ENCODE measurements at places on chromosomes 4 and X. TPM values are rescaled to one million over a fixed set of nuclear protein-coding genes. Genes with fewer than 3 reads are reported as not detected.

The ENAM gene
- not detected for total RNA-seq

The PLAC8 gene
- total RNA-seq, result not detected

The BEND2 gene
- total RNA-seq, result not detected

The TXK gene
- total RNA-seq, result not detected

The PPID gene
- 20.8 TPM for total RNA-seq

DNA sequence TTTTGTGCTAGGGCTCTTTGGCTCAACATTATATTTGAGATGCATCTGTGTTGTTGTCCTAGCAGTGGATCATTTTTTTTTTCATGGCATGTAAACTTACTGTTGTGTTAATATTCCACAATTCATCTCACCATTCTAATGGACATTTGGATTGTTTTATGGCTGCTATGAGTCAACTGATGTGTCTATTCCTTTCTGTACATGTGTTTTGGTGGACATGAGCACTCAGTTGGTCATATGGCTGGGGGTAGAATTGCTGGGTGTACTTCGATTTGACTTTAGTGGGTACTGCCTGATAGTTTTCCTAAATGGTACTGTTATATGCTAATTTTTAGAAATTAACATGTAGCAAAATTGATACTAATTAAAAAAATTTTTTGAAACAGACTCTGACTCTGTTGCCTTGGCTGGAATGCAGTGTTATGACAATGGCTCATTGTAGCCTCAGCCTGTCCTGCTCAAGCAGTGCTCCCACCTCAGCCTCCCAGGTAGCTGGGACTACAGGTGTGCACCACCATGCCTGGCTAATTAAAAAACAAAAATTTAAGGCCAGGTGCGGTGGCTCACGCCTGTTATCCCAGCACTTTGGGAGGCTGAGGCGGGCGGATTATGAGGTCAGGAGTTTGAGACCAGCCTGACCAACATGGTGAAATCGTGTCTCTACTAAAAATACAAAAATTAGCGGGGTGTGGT is 9.0 kb downstream of the FAM193A start:
- H3K36me3 ChIP-seq, result no peaks in the 10 kb centered on the region
- H3K4me1 ChIP-seq, result peaks cover 12% of the 10 kb centered on the region
- H3K27ac ChIP-seq, result no peak overlapping the region
- H3K4me3 ChIP-seq, result no peak overlapping the region
- no peaks in the 10 kb centered on the region for H3K27me3 ChIP-seq

GRCh38 chrX:131752493-131753198 is 208.8 kb downstream of the OR13H1 start:
- no peaks in the 10 kb centered on the region for H3K27me3 ChIP-seq
- peaks cover 4% of the 10 kb centered on the region for H3K36me3 ChIP-seq
- no peak for DNase-seq
- H3K27ac ChIP-seq, result no peak overlapping the region

- no peak overlapping the region for H3K27ac ChIP-seq
- H3K27me3 ChIP-seq, result peaks cover 2% of the 10 kb centered on the region
- peaks cover 1% of the 10 kb centered on the region for H3K36me3 ChIP-seq
- no peak for DNase-seq
- peaks cover 37% of the 10 kb centered on the region for H3K4me1 ChIP-seq
These were observed 310.3 kb upstream of the SLIT2 start for GRCh38 chr4:19941434-19941833.

- DNase-seq, result no peak
- no peaks in the 10 kb centered on the region for H3K27me3 ChIP-seq
- no peaks in the 10 kb centered on the region for H3K36me3 ChIP-seq
- peak overlapping the region; percentile 84 for H3K4me3 ChIP-seq
- peak overlapping the region; percentile 62 for H3K27ac ChIP-seq
These were observed 626 bp downstream of the JADE3 start for GRCh38 chrX:46912603-46913491.

GRCh38 chrX:21487832-21488231 is 113.6 kb downstream of the CNKSR2 start:
- no peaks in the 10 kb centered on the region for H3K36me3 ChIP-seq
- H3K4me3 ChIP-seq, result no peak overlapping the region
- peaks cover 5% of the 10 kb centered on the region for H3K4me1 ChIP-seq
- H3K27me3 ChIP-seq, result no peaks in the 10 kb centered on the region
- H3K27ac ChIP-seq, result no peak overlapping the region

- no peaks in the 10 kb centered on the region for H3K36me3 ChIP-seq
- H3K4me1 ChIP-seq, result no peaks in the 10 kb centered on the region
- H3K27ac ChIP-seq, result no peak overlapping the region
These were observed 441.7 kb upstream of the RASGEF1B start for GRCh38 chr4:81913427-81913879.

DNA sequence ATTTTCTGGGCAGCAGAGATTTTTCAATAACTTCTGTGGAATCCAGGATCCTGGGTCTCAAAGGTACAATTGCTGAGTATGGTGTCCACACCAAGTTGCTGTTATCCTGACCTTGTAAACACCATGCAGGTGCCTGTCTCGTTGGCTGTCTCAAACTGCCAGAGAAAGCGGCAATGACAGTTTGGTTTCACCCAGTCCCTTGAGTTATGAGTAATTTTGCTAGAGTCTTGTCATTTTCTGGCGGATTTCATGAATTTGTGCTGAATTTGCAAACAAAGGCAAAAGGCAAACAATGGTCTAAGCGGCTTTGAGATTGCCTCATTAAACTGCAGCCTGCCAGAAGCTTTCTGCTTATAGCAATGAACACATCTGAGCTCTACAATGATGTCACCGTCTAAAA is 847.9 kb downstream of the RAB28 start:
- no peak overlapping the region for H3K4me3 ChIP-seq
- peaks cover 13% of the 10 kb centered on the region for H3K27me3 ChIP-seq
- no peaks in the 10 kb centered on the region for H3K4me1 ChIP-seq
- no peak for DNase-seq
- H3K36me3 ChIP-seq, result no peaks in the 10 kb centered on the region
- H3K27ac ChIP-seq, result no peak overlapping the region

GRCh38 chr4:41257257-41257901 is 651 bp downstream of the UCHL1 start:
- H3K27ac ChIP-seq, result peak overlapping the region; percentile 77
- peak; percentile 94 for DNase-seq
- peaks cover 20% of the 10 kb centered on the region for H3K36me3 ChIP-seq

DNA sequence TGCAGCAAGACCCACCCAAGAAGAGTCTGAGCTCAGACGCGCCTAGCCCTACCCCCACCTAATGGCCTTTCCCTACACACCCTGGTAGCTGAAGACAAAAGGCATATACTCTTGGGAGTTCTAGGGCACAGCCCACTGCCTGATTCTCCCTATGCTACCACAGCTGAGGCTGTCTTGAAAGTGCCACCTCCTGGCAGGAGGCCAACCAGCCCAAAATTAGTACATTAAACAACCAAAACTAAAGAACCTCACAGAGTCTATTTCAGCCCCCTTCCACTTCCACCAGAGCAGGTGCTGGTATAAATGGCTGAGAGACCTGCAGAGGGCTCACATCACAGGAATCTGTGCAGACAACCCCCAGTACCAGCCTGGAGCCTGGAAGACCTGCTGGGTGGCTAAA is 119.1 kb downstream of the HMGN5 start:
- no peak overlapping the region for H3K27ac ChIP-seq
- no peaks in the 10 kb centered on the region for H3K36me3 ChIP-seq
- DNase-seq, result peak; percentile 48
- no peaks in the 10 kb centered on the region for H3K27me3 ChIP-seq
- H3K4me3 ChIP-seq, result no peak overlapping the region

GRCh38 chr4:581753-582361 is 5.8 kb upstream of the TMEM271 start:
- H3K4me3 ChIP-seq, result no peak overlapping the region
- peaks cover 12% of the 10 kb centered on the region for H3K4me1 ChIP-seq
- H3K27me3 ChIP-seq, result peaks cover 45% of the 10 kb centered on the region
- H3K36me3 ChIP-seq, result no peaks in the 10 kb centered on the region

DNA sequence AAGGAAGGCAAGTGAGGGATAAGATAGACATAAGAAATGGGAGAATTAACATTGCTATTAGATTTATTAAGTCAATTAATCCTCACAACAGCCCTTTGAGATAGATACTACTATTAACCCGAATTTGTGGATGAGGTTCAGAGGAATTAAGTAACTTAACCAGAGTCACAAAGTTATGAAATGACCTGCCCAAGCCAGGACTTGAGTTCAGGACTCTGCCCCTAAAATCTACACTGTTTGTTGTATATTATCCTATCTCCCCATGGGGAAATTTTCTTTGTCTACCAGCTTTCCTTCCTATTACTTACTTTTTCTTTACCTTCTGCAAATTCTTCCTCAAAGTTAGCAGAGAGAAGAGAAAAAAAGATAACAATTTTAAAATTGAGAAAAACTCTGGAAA is 33.4 kb upstream of the UBQLN2 start:
- no peak for DNase-seq
- no peaks in the 10 kb centered on the region for H3K27me3 ChIP-seq
- H3K4me1 ChIP-seq, result no peaks in the 10 kb centered on the region
- no peak overlapping the region for H3K27ac ChIP-seq

DNA sequence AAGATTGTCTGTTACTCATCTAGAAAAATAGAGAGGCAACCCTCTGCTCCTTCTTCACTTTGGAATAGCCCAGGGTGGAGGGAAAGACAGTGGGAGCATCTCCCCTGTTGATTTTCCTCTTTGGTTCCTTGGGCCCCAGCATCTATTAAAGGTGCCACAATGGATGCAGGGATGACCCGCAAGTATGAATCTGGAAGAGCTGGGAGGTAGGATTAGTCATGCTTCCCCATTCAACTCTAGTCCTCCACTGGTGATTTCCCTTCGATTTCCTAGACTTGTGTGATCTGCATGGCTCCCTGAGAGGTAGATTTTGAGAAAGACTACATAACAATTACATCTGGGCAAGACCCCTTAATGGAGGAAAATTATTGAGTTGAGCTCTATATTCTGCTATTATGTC is 127.8 kb downstream of the MAGEE1 start:
- no peaks in the 10 kb centered on the region for H3K27me3 ChIP-seq
- H3K4me3 ChIP-seq, result no peak overlapping the region
- H3K36me3 ChIP-seq, result peaks cover 3% of the 10 kb centered on the region
- H3K4me1 ChIP-seq, result no peaks in the 10 kb centered on the region
- DNase-seq, result no peak

DNA sequence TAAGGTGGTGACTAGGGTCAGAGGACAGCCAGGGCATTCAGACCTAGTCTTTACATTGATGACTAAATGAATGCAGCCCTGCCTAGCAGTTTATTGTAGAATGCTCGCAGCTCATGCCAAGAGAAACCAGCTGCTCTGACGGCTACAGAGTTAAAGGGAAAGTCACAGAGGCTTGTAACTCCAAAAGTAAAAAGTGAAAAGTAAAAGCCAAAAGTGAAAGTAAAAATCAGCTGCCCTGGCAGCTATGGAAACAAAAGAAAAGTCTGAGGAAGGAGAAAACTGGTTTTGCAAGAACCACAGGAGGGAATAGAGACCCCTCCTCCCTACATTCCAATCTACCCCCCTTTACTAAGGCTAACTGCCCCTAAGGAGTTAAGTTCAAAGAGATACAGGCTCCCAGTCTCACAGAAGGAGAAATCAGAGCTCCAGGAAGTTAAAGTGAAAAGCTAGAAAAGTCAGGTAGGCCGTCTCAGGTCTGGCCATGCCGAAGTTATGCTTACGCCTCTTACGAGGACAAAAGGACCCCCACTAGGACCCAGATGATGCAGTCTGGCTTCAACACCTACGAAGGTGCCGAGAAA is 6.0 kb downstream of the GAGE10 start:
- no peaks in the 10 kb centered on the region for H3K27me3 ChIP-seq
- peaks cover 16% of the 10 kb centered on the region for H3K4me1 ChIP-seq
- no peaks in the 10 kb centered on the region for H3K36me3 ChIP-seq
- H3K27ac ChIP-seq, result peak overlapping the region; percentile 63
- DNase-seq, result no peak
- peak overlapping the region; percentile 59 for H3K4me3 ChIP-seq

GRCh38 chr4:55547918-55548317 is 1.2 kb upstream of the CLOCK start:
- peaks cover 49% of the 10 kb centered on the region for H3K4me1 ChIP-seq
- no peaks in the 10 kb centered on the region for H3K36me3 ChIP-seq
- peak overlapping the region; percentile 98 for H3K27ac ChIP-seq
- no peak for DNase-seq
- peak overlapping the region; percentile 99 for H3K4me3 ChIP-seq

- DNase-seq, result no peak
- H3K27ac ChIP-seq, result peak overlapping the region; percentile 95
- peaks cover 18% of the 10 kb centered on the region for H3K36me3 ChIP-seq
- H3K4me3 ChIP-seq, result peak overlapping the region; percentile 17
- H3K27me3 ChIP-seq, result no peaks in the 10 kb centered on the region
- peaks cover 80% of the 10 kb centered on the region for H3K4me1 ChIP-seq
These were observed 132.2 kb downstream of the AFAP1 start for GRCh38 chr4:7807351-7807921.

DNA sequence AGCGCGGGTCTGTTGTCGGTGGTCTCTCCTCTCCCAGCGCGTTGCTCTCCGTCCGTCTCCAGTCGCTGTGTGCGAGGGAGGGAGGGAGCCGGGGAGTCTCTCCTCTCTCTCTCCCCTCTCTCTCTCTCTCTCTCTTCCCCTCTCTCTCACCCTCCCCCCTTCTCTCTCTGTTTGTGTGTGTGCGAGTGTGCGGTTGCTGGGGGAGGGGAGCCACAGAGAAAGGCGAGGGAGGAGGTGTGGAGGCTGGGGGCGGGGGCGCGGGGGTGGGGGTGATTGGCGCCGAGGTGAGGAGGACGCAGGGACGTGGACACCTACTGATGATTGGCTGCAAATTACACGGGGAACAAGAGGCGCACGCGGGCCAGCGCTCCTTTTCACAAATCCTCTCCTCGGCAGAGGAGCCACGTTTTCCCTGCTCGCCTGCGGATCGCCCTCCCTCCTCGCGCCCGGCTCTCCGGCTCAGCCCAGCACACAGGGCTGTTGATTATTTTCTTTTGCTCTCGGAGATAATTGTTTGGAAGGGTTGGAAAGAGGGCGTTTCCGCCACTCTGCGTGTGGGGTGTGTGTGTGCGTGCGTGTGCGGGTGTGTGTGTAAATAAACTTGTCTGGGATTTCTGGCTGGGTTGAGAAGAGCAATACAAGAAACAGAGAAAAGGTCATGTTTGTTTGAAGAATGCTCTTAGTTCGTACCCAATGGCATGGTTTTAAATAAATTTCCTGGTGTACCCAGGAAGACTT is at the start of gene CXXC4:
Gene CXXC4 (minus strand): TSS at position 73 of the 738 bp plus-strand sequence. CDS start 3,092 bp downstream, outside the sequence.
- no peak within 1 kb of the TSS for H3K27ac ChIP-seq
- DNase-seq, result peak; percentile 57
- peaks cover 38% of the 10 kb centered on the region for H3K27me3 ChIP-seq
- H3K4me1 ChIP-seq, result peaks cover 27% of the 10 kb centered on the region

DNA sequence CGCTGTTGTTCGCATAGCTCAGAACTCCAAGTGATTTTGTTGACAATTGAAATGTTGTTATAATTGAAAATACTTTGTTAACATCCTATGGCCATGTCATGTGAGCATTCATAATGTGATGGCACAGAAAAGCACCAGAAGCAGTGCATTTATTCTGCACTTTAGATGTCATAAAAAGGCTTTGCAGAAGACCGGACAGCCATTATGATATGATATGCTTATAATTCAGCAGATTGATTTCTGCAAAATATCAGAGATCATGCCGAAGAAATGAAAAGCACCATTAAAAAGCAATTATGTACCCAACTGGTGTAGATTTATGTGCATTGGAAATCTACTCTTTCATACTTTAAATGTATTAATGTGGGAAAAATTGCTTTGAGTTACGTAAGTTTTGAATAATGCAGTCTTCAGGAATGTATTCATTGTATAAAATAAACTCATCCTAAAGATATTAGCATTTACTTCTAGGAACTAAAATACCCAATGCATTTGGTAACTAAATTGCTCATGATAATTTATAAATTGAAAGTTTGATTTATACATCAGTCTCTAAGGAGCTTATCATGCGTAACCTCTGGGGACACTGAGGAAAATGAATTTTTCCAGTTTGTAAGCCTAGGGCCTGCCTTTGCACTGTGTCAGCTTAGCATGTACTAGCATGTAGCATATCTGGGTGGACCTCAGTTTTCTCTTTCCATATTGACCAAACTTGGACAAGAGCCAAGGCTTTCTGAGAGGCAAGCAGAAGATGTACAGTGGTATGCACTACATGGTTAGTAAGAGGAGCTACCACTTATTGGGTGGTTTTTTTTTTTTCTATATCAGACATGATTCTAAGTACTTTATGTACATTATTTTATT is 43.6 kb downstream of the TLR10 start:
- no peak for DNase-seq
- no peak overlapping the region for H3K4me3 ChIP-seq
- H3K36me3 ChIP-seq, result no peaks in the 10 kb centered on the region
